Dermis blood vessel endothelial cell (primary cell): ENCODE measurements at places on chromosomes 6 and 20.
A peak's percentile ranks its signal among the peaks of the same experiment; 100 is the strongest.

GRCh38 chr6:133837801-133838349 is 51.0 kb upstream of the TCF21 start:
- peak; percentile 62 for DNase-seq

GRCh38 chr6:89817481-89817880 is 2.1 kb downstream of the MDN1 start:
- DNase-seq: peak; percentile 44

DNA sequence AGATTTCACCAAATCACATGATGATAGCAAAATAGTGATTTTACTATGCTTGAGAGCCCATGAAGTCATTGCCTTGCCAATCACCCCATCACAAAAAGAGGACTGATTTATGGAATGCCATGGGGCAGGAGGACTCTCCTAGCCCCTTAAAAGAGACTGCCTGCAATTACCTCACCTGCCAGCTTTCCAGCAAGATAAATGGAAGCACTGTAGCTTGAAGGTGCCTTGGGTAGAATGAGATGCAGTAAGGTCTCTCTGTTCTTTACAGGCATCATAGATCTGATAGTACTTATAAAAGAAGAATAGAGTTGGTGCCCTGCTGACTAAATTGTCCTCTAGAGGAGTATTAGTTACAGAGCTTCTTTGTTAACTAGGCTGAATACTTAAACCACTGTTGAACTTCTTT is 242.3 kb downstream of the TMEM242 start:
- no peak for DNase-seq

DNA sequence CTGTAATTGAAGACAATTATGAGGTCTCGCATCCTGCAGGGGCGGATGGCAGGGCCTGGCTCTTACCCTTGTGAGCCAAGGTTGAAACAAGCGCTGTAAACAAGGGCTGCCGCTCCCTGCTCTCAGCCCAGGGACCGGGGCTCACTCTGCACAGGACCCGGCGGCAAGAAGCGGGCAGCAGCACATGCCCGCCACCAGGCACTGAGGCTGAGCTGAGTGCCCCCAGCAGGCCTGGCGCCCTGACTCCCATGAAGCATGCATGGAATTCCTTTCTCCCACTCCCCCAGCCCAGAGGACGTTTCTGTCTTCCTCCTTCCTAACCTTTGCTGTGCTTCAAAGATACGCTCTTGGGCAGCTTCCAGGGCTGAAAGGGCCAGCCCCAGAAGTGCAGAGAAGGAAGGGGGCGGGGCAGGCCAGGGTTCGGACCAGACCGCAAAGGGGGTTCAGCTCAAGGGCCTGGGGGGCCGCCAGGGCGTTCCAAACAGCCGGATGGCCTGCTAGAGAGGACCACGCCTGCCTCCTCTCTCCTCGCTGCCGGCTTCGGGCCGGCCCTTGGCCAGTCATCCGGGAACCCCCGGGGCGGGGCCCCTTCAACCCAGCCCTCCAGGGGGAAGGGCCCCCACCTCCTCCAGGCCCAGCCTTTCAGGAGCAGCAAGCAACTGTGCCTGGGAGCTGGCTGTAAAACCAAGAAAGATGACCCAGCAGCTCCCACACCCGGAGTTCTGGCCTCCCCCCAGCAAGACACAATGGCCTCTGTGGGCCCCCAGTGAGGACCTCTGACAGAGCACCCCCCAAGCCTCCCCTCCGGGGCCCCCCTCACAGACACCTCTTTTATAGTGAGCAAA is 109.9 kb downstream of the NOL4L start:
- peak; percentile 85 for DNase-seq

DNA sequence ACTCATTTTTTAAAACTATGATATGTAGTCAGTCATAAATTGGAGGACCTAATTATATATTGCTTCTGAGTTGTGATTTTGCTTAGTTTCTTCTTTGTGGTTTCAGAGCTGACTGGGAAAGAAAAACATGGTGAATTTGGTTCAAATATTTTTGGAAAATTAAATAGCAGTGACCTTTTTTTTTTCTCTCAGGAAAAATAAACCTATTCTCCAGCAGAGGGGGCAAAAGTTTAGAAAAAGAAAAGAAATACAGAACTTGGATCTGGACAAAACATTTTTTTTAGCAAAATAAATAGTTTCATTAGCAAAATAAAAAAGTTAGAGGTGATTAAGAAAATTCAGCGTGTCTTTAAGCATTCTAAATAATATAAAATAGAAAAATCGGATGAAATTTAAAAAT is 10.2 kb downstream of the COL10A1 start:
- DNase-seq: no peak
